Umbilical cord (tissue), 2 donors: ENCODE measurements at places on chromosomes 4 and X.

- no peak for DNase-seq
Measured at GRCh38 chrX:109760922-109761250, 27.8 kb upstream of the ACSL4 start.

GRCh38 chr4:40482985-40483647 is 146.5 kb downstream of the RBM47 start:
- no peak for DNase-seq

- DNase-seq = no peak
Measured at GRCh38 chr4:17662694-17663093, 48.3 kb downstream of the MED28 start.

GRCh38 chr4:8675383-8675782 is 82.8 kb downstream of the CPZ start:
- peak; percentile 24 for DNase-seq

GRCh38 chrX:136967966-136968365 is 65.8 kb downstream of the GPR101 start:
- no peak for DNase-seq

GRCh38 chr4:174553828-174554227 is 31.5 kb upstream of the HPGD start:
- no peak for DNase-seq

DNA sequence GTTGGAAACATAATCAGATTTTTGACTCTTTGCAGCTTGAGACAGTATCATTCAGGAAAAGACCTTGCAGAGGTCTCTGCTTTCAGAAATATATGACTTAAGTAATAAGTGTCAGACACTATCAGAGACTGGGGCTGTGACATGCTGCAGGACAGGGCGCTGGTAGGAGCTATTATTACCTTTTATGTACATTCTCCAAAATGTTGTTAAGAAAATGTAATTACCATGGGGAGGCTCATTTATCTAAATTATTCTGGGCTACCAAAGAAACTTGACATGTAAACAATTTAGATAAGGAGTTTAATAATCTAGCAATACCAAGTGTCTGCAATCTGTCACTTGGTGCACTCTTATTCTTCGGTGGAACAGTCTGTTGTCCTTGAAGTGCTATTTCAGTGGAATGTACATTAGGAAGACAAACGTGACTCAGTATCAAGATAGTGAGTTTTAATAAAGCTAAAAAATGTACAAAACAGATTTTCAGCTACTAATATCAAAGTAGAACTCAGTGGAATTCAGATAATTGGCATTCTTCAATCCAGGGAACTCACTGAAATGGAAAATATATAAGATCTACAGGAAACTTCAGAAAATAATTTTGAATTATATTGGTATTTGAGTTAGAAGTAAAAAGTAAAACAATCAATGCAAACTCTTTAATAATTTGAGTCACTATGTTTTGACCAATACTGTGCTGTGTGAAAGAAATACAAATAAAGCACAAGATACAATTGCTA is 214.5 kb downstream of the KCNIP4 start:
- DNase-seq = no peak

- no peak for DNase-seq
Measured at GRCh38 chr4:40405193-40405592, 70.1 kb downstream of the CHRNA9 start.

GRCh38 chr4:42541647-42542046 is 115.3 kb downstream of the ATP8A1 start:
- DNase-seq = no peak

DNA sequence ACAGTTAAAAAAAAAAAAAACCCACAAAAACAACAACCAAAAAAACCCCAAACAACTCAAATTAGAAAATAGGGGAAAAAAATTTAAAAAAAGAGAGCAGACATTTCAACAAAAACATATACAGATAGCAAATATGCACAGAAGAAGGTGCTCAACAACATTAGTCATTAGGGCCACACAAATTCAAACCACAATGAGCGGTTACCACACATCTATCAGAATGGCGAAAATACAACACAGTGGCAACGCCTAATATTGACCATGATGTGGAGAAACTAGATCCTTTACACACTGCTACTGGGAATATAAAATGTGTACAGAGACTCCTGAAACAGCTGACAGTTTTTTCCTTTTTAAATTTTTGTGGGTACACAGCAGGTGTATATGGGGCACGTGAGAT is 19.4 kb downstream of the LYAR start:
- DNase-seq = no peak

GRCh38 chrX:72554448-72555140 is 18.0 kb downstream of the HDAC8 start:
- DNase-seq = peak; percentile 6

- peak; percentile 61 for DNase-seq
Measured at GRCh38 chr4:42636645-42636949, 20.3 kb downstream of the ATP8A1 start.

GRCh38 chrX:39975101-39975925 is 122.4 kb downstream of the BCOR start:
- DNase-seq = no peak

- DNase-seq = no peak
Measured at GRCh38 chr4:147789596-147789995, 57.7 kb downstream of the ARHGAP10 start.

DNA sequence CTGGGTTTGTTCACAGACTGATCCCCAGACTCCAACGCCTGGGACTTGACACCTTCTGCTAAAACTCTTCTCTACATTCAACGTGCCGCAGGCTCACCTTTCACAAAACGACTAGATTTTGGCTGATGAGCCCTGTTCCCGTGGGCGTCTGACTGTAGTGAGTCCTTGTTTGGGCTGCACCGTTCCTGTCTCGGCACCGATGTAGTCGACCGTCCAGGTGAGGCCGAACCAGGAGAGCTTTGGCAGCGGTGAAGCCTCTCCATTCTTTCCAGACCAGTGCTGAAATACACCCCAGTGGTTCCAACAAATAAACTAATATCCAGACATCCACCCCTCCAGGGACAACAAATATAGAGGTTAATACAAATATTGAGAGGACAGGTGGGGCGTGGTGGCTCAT is 45.0 kb upstream of the TLR3 start:
- DNase-seq = no peak

DNA sequence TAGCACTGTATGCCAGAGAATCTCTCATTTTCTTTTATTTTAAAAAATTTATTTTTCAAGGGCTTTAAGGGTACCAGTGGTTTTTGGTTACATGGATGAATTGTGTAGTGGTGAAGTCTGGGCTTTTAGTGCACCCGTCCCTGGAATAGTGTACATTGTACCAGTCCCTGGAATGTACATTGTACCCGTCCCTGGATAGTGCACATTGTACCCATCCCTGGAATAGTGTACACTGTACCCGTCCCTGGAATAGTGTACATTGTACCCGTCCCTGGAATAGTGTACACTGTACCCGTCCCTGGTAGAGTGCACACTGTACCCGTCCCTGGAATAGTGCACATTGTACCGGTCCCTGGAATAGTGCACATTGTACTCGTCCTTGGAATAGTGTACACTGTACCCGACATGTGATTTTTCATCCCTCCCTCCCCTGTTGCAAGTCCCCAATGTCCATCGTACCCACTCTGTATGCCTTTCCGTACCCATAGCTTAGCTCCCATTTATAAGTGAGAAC is 56.1 kb upstream of the HELT start:
- DNase-seq = no peak

DNA sequence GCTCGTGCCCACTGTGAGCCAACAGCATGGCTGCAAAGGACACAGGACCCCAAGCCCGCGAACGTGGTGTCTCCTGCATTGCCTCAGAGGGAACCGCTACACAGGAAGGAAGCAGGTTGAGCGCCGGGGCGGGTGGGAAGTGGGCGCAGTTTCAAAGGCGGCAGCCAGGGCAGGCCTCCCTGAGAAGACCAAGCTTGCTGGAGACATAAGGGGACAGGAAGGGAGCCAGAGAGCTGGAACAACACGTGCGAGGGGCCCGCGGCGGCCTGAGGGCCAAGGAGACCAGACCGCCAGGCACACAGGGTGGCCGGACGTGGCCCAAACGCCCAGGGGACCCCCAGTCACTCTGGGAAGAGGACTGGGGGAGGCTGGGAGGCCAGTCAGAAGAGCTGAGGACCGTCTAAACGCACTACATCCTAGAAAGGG is 32.0 kb downstream of the CTBP1 start:
- DNase-seq = no peak

GRCh38 chrX:154648931-154649330 is 4.4 kb downstream of the CTAG2 start:
- no peak for DNase-seq

GRCh38 chrX:572538-573124 is 58.0 kb upstream of the SHOX start:
- no peak for DNase-seq

GRCh38 chr4:183329954-183330742 is 7.9 kb upstream of the CLDN24 start:
- DNase-seq = no peak

DNA sequence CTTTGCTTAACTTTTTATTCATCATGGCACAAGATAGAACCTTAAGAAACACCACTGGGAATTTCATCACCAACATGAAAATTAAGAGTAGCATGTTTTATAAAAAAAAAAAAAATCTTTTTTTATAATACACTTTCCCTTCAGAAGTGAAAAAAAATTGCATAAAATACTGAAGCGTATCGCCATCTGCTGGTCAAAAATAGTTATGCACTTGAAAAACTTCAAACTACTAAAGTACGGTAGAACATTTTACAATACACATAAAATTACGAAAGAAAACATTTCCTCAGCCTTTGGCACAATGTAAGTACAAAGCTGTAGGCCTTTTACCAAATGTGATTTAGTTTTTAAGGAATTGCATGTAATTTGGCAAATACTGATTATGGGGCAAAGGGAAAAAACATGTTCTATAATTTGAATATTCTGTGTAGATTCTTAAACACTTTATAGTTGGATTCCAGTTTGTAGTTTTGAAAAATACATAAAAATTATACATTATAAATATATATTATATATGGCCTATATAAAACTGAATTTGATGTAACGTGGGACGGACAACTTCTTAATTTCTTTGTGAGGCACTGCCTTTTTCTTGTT is 26.5 kb downstream of the HCCS start:
- peak; percentile 43 for DNase-seq

GRCh38 chrX:46551494-46552128 is 6.4 kb upstream of the ZNF674 start:
- DNase-seq = peak; percentile 60

DNA sequence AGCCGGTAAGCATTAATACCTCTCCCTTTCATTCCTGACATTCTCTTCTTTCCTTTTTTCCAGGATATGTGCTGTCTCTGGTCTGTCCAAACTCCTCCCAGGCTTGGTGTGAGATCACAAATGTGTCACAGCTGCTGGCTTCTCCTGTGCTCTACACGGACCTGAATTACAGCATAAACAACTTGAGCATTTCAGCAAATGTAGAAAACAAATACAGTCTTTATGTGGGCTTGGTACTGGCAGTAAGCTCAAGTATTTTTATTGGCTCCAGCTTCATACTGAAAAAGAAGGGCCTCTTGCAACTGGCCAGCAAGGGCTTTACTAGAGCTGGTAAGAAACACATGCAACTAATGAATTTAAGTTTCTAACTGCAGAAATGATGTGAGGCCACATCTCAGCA is 8.4 kb downstream of the NIPAL1 start:
- DNase-seq = peak; percentile 47

- peak; percentile 78 for DNase-seq
Measured at GRCh38 chrX:23901805-23902204, 5.9 kb downstream of the APOO start.

DNA sequence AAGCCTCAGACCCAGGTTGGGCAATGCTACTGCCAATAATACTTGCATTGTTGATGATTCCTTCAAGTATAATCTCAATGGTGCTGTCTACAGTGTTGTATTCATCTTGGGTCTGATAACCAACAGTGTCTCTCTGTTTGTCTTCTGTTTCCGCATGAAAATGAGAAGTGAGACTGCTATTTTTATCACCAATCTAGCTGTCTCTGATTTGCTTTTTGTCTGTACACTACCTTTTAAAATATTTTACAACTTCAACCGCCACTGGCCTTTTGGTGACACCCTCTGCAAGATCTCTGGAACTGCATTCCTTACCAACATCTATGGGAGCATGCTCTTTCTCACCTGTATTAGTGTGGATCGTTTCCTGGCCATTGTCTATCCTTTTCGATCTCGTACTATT is 7.4 kb downstream of the LPAR4 start:
- DNase-seq = peak; percentile 4

DNA sequence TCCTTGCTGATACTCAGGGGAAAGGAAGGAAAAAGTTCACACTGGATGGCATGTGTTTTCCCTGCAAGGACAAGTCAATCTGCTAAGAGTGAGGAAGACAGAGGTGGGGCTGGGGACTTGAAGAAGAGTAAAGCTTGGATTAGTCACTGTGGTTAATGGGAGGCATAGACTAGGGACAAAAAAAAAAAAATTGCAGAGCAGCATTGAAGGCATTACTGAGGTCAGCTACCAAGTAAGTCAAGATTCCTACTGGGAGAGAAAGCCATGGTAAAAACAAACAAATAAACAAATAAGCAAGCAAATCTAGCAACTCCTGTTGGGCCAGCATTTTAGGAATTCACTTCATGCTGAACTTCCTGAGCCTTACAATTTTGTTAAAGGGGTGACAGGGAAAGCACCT is 58.2 kb upstream of the GPC4 start:
- no peak for DNase-seq

- DNase-seq = peak; percentile 85
Measured at GRCh38 chr4:147334478-147334877, 146.4 kb upstream of the EDNRA start.

GRCh38 chr4:174318829-174319764 is 35.4 kb downstream of the CEP44 start:
- peak; percentile 34 for DNase-seq

DNA sequence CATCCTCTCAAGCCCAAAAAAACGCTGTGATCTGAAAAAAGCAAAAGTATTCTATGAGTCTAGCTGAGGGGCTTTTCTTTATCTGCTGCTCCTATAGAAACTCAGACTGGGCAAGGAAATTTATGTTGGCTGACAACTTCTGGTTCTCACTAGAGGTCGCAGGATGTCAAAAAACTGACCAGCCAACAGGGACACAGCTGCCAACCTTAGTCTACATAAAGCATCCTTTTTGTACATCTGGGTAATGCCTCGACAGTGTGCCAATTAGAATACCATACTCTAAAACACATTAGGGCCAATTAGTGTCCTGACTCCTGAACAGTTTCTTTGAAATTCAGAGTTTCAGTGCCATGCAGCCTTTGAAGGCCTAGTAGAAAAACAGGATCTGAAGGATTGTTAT is 8.8 kb upstream of the TLL1 start:
- no peak for DNase-seq
